ENCODE measurements at places on chromosomes 5 and 9.

GRCh38 chr5:91408710-91409109, 25.6 kb upstream of the ARRDC3 start:
- DNase-seq = no peak

GRCh38 chr9:108813951-108814601, 41.7 kb downstream of the ACTL7B start:
- DNase-seq = no peak

DNA sequence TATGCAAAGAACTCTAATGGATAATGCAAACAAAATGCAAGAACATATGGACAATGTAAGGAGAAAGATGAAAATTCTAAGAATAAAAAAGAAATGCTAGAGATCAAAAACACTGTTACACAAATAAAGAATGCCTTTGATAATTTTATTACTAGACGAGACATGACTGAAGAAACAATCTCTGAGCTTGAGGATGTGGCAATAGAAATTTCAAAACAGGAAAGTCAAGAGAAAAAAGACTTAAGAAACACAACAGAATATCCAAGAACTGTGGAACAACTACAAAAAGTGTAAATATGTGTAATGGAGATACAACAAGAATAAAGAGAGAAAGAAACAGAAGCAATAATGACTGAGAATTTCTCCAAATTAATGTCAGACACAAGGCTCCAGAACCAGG, 140.5 kb upstream of the ACOT12 start:
- DNase-seq = no peak

DNA sequence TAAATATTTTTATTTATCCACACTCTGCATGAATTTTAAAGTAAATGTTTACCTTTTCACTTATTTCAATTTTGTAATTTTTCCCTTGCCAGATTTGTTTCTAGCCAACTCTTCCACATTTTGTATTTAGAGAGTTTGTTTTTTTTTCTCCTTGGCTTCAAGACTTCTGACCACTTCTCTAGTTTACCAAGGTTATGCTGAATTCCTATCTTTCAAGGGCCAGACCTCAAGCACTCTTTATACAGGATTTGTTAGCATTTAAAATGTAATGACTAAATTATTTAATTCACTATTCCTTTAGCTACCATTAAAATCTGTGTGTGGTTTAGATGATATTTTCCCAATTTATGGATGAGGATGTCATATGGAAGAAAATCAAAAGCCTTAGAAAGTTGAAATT, 42.5 kb downstream of the MEF2C start:
- no peak for DNase-seq

- no peak for DNase-seq
Measured at GRCh38 chr9:8916771-8917170, 1117.2 kb upstream of the DMAC1 start.

DNA sequence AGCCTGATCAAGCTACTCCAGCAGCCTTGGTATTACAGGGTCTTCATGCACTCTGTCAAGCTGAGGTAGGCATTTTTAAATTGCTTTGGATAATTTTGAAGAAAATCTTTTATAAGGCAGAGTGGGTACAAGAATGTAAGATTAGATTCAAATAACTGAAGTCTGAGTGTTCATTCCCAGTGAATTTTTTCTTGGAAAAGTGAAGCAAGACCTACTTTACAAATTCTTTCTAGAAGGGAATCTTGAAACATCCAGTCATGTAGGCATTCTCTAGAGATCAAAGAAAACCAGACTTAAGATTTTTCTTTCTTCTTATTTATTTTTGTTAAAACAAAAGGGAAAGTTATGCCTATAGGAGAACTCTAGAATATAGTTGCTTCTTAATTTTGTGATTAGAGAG, 139.0 kb downstream of the FOCAD start:
- DNase-seq = no peak

DNA sequence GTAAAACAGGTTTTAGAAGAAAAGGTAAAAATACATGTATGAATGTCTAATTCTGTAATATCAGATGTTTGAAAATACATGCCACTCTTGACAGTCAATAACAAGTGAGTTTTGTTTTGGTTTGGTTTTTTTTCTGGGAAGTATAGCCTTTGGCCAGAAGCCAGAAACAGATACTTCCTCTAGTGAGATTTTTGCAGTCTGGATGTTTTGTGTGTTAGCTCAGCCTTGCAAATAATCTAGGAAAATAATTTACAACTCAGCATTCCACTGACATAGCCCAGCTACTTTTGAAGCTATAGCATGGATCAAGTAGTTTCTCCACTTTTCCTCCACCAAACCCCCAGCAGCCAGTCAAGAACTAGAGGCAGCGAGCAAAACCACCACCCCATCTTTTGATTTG, 56.7 kb downstream of the SLC1A1 start:
- no peak for DNase-seq

DNA sequence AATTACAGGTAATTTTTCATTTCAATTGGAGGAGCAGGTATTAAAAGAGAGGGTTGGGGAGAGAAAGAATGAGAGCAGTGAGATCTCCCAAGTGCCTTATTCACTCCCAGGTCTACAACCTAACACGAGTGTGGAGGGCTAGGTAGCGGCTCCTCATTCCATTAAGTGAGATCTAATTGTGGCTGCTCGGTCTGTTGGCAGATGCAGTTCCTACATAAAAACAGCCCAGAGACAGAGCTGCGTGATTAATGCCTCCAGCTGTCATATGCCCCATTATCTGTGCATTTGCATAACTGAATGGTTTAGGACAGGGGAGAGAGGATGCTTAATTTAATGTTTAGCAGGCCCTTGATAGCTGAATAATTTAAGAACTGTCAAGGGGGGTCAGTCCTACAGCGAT, 100.5 kb downstream of the PSAT1 start:
- peak; percentile 84 for DNase-seq

DNA sequence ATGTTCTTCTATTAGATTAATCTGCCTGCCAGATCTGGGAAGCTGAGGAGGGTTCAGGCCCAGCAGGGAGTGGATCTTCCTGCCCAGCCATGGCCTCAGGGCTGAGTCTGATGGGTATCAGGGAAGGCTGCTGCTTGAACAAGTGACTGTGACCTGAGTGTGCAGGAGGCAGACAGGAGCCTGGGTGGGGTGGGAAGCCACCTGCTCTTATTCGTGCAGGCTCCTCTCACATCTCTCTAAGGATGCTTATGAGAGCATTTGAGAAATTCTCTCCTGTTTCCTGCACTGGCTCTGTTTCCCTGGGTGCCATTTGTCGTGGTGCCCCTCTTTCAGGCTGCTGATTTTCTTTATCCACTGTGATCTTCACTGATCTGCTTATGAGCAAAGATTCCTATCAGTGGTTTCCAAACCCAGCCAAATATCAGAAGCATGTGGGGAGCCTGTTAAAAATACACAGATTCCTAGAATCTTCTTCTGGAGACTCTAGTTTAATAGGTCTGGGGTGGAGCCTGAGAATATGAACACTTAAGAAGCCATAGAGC, 2.1 kb downstream of the RGS3 start:
- DNase-seq = peak; percentile 53

- no peak for DNase-seq
Measured at GRCh38 chr9:5582835-5583195, 46.1 kb upstream of the RIC1 start.

GRCh38 chr5:60789551-60789950, 54.5 kb downstream of the ELOVL7 start:
- DNase-seq = no peak

DNA sequence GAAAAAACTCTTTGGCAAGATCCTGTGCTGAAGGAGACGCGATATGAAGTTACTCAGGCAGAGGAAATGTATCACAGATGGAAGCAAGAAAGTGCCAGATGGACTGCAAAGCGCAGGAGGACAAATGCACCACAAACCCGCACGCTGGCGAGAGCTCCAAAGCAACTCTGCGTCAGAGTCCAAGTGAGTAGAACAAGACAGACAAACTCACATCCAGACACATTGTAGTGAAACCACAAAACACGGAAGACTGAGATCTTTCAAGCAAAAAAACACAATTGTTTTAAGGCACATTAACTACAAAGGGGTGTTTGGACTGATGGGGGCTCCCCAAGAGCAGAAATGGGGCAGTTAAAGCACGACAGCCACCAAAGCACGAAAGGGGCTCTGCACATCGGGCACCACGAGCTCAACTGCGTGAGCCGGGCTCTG, 39.2 kb upstream of the NKD2 start:
- no peak for DNase-seq

GRCh38 chr5:32076699-32077695, 97.1 kb downstream of the GOLPH3 start:
- DNase-seq = peak; percentile 56

GRCh38 chr5:181198106-181198685, 6.8 kb downstream of the TRIM7 start:
- DNase-seq = no peak

GRCh38 chr9:124258607-124259157, 933 bp downstream of the NEK6 start:
- no peak for DNase-seq

DNA sequence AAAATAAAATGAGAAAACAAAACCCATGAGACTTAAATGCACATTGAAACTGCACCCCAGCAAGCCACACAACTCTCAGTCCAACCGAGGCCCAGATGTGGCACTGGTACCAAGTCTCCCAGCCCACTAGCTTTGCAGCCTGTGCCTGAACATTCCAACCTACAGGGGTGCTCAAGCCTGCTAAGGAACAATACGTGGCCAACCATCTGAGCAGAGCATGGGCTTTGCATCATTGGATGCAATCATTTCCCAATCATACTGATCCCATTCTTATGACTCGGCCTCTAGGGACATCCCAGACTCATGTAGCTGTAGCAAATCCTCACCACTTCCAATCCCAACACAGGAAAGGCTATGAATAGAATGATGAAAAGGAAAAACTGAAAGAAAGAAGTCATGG, 297.2 kb downstream of the SPOCK1 start:
- no peak for DNase-seq

GRCh38 chr5:141787376-141787775, 90.8 kb downstream of the PCDH1 start:
- no peak for DNase-seq

GRCh38 chr5:101385276-101385675, 482.2 kb upstream of the ST8SIA4 start:
- DNase-seq = no peak

DNA sequence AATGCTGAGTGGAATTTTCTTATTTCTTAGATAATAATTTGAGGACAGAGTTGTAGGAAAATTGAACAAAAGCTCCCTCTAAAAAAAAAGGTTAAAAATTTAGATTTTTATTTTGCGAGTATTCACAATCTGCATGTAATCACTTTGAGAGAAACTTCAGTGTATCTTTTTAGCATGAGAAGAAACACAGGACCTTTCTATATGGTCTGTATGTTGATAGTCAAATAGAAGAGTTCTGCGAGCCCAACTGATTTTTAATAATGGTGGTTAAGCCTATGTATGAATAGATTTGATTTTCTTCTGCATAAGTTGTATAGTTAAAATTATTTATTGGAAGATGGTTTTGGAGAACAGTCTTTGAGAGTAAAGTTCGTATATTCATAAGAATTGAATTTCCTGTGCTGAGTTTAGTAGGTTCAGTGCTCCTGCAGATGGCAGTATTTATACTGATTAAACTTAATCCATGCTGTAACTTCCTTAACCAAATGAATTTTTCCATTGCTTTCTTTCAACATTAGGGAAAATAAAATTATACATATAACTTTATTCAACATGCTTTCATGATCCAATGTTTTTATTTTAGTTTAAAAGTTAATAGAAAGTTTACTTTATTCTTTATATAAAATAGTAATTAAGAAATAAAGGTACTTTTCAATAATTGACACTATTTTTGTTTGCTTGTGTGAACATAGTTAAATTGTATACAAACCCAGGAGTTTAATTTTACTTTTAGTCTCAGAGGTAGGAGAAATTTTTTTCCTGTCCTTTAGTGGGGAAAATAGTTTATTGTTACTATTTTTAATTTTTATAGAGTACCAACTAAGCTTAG, 19.6 kb downstream of the TCERG1 start:
- DNase-seq = no peak

DNA sequence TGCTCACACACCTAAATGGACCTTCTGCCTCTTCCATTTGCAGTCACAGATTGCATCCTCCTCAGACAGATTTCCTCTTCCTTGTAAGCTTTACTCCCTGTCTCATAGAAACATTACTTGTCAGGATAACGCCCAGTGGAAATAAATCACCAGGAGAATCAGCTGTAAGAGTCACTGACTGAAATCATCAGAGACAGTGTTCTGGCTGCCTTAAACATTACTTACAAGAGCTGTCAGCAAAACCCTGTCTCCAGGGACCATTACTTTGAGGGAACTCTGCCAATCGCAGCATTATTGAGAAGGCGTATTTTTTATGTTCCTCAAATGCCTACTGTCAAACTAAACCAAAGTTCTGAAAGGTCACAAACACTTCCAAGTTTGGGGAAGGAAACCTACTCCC, 5.9 kb downstream of the DPYSL3 start:
- DNase-seq = peak; percentile 16

GRCh38 chr5:53361708-53362107, 118.7 kb upstream of the FST start:
- DNase-seq = no peak

- DNase-seq = no peak
Measured at GRCh38 chr5:55577353-55578060, 42.7 kb upstream of the PLPP1 start.

DNA sequence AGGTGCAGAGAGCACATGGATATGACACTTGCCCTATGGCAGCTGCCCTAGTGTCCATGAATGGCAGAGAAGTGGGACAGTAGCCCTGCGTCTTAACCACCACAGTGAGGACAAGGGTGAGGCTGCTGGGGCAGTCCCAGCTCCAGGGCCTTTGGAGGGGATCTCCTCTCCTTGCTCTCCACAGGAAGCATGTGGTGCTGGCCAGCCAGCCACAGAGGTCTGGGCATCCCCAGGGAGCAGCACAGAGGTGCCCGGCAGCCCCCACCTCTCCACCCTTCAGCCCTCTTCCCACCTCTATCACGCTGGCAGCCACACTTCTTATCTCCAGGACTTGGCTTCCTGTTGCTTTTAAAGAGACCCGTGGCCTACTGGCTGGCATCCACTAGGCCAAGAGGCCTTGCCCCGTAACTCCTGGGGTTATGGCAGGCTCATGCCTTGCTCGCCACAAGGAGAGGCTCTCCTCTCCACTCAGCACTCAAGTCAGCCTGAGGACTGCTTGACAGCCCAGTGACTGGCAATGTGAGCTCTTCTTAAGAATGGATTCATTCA, 21.9 kb downstream of the CSF2 start:
- DNase-seq = no peak

- DNase-seq = no peak
Measured at GRCh38 chr5:133441166-133441815, 171.1 kb downstream of the FSTL4 start.

GRCh38 chr5:81950996-81951395, 20.8 kb upstream of the ATG10 start:
- no peak for DNase-seq

GRCh38 chr5:40627706-40628105, 52.0 kb upstream of the PTGER4 start:
- DNase-seq = no peak

- no peak for DNase-seq
Measured at GRCh38 chr9:20319641-20320337, 302.5 kb downstream of the MLLT3 start.

- DNase-seq = no peak
Measured at GRCh38 chr5:179259731-179260323, 85.4 kb downstream of the ADAMTS2 start.

GRCh38 chr5:119239119-119239417, 116.8 kb upstream of the TNFAIP8 start:
- DNase-seq = no peak
